Activated T-cell treated with anti-CD3 and anti-CD28 coated beads for 24 hours (primary cell): ENCODE measurements at places on chromosomes 7 and 10.
A peak's percentile ranks its signal among the peaks of the same experiment; 100 is the strongest.

GRCh38 chr10:59865101-59865500 is 41.3 kb downstream of the CCDC6 start:
- DNase-seq: no peak

DNA sequence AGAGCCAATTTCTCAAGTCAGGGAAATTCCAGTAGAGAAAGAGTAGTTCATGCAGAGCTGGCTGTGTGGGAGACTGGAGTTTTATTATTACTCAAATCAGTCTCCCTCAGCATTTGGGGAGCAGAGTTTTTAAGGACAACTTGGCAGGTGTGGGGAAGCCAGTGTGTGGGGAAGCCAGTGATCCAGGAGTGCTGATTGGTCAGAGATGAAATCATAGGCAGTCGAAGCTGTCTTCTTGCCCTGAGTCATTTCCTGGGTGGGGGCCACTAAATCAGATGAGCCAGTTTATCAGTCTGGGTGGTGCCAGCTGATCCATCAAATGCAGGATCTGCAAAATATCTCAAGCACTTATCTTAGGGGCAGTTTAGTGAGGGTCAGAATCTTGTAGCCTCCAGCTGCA is 194.6 kb upstream of the NRG3 start:
- DNase-seq: no peak

DNA sequence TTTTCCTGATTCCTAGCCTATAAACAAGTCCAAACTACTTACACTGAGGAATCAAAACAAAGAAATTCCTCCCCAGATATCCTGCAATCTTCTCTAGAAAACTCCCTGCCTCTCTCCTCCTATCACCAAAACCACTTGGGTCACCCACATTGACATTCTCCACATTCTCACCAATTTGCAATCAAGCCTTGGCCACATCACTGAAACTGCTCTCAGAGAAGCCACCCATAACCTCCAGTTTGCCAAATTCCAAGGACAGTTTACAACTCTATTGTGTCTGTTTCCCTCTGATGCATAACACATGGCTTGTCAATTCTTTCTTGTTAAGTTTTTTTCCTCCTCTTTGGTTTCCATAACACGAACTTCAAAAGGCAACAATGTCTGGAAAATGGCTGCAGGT is 233.5 kb downstream of the XPNPEP1 start:
- no peak for DNase-seq

DNA sequence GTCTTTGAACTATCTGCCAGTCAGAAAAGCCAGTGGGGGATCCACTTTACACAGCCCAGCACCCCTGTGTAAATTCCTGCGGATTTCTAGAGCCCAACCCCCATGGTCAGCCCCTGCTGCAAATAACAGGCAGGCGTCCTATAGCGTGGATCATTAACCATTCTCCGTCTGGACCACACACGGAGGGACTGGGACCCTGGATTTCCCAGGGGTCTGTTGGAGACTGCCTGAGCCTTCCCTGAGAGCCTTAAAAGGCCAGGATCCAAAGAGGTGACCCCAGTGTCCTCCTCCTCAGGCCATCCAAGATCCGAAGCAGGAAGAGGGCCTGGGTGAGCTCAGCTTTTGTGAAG is 11.2 kb upstream of the GRID1 start:
- DNase-seq: no peak

GRCh38 chr7:23273141-23273599 is 26.0 kb upstream of the MALSU1 start:
- DNase-seq: peak; percentile 85

DNA sequence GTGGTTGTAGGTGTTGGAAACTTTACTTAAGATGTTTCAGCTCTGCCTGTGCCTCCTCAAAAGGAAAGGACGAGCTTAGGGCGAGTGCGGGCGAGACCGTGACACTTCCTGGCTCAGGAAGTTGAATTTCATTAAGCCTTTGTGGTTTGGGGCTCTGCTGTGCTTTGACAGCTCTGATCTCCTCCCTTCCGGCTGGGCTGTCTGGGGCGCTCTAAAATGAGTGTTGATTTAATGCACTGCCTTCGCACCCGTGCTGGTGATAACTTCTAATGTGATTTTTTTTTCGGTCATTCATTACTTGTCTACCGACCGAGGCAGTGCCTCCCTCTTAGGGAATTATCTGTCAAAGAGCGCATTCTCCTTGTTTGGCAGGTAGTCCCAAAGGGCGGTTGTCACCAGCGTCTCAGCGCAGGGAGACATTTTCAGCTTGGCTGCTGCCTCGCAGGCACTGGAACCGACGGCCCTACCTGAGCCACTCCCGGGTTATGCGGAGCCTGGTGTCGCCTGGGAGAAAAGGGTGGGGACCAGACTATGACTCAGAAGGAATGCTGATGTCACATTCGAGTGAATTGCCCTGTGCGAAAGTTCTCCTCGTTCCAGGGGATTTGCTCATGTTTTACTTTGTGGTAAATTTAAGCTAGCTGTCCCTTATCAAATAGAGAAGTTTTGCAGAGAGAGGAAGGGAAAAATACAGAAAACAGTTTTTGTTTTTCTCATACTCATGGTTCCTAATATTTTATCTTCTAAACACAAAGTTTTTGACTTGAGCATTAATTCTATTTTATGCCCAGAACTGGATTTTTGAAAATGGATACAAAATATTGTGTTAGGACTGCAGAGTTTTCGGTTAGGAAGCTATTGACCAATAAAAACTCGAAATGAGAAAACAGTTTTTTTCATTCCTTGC is 920 bp downstream of the TES start:
- peak; percentile 66 for DNase-seq

DNA sequence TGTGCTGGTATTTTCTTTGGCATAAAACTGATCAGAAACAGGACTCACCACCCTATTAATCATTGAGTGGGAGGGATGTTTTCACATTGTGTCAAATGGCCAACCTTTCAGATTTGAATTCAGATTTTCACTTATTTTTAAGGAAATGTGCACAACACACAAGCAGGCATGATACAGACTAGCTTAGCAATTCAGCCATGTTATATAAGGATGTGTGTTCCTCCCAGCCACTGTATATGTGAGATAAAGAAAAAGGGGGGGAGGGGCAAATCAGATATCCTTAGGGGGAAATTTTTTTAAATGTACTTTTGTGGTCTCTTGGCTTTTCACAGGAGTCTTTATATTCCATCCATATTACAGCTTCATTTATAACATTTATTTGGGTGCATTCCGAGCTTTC is 3.1 kb downstream of the GAD2 start:
- DNase-seq: no peak

DNA sequence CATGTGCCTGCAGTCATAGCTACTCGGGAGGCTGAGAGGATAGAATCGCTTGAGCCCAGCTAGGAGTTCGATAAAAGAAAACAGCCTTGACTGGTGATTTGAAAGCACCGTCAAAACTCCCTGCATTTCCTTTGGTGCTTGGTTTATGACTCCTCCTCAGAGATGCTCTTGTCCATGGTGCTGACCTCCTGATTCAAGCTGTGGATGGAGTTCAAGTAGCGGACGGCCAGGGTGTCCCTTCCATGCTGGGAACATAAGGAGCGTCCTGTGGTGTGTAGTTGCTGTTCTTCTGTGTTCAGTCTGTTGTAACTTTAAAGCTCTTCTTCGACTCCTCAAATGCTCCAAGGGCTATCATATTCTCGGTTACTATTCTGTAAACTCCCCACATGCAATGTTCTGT is 382.5 kb upstream of the KIAA1217 start:
- DNase-seq: no peak

DNA sequence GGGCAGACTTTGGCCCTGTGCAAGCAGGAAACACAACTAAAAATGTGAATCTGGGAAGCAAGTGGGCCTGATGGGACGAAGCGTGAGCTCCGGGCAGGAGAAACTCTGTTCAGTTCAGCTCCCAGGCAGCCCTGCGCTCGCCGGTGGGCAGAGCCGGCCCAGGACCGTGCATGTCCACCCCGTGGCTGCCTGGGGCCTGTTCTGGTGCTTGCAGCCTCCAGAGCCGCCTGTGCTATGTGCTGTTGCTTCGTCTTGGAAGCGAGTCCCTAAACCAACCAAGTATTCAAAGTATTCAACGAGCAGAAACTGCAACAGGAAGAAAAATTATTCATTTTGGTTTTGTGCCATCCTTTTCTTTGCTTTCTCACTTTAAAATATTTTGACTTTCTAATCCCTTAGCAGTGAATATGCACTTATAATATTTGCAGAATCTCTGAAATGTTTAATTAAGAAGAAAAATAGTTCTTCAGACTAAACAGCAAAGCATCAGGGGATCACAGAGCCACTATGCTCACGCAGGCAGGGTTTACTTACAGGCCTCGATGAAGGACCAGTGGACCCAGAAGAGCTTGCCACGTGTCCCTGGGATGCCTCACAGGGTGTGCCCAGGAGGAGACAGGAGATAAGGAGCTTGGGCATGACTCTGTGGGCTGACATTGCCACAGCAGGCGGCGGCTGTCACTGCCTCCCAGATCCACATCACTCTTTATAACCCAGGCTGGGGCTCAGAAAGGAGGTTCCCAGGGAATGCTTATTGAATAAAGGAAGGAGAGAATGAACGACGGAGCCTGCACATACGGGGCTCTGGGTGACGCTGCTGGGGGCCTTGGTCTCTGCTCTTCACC is 45.6 kb downstream of the VIPR2 start:
- no peak for DNase-seq

DNA sequence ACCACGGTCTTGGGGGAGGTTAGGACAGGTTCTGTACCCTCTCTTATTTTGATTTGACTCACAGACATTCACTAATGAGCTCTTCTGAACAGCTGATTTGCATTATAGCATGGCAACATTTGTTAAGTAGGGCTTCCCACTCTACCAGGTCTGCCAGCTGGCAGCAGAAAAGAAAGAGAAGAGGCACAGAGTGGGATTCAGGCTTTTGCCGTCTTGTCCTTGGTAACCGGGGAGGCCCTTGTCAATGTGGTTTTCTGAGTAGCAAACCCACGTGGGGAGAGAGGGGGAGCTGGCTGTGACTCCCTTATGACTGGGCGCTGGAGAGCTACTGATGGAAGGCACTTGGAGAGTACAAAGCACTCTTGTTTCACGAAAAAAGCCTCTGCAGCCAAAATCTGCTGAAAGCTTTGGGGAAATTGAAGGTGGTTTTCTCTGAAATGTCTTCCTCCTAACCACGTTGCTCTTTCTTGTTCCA is 355.3 kb upstream of the GALNT17 start:
- DNase-seq: no peak

DNA sequence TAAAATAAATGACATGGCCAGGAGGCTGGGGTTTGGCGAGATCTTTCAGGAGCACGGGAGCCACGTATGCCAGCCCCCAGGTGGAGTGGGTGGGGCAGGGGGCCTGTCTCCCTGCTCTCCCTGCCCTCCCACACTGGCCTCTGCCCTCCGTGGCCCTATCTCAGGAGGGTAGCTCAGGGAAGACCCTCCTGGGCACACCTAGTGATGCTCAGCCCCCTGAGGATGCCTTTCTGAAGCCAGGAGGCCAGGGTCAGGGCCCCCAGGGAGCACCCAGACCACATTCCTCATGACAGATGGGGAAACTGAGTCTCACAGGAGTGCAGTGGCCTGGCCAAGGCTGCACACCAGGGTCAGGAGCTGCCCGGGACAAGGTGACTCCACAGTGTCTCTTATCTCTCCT is 223.4 kb downstream of the ELFN1 start:
- no peak for DNase-seq

DNA sequence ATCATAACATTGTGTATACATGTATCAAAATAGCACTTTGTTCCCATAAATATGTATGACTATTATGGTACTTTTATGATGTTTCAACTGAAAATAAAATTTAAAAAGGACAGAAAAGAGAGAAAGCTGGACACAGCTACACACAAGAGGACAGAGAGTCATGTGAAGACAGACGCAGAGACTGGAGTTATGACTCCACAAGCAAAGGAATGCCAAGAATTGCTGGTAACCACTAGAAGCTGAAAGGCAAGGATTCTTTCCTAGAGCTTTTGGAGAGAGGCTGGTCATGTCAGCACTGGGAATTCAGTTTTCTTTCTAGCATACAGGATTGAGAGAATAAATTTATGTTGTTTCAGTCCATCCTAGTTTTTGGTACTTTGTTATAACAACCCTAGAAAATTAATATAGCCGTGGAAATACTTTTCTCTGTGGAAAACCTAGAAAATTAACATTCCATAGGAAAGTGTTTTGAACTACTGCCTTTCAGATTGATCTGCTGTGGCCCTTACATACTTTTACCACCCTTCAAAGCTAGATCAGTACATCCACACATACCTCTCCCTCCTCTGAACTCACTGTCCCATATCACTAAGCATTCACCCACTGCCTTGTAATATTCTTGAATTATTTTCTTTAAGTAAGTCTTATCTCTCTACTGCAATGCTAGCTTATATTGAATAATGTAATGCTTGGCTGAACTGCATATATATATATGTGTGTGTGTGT is 575.3 kb downstream of the IPMK start:
- DNase-seq: no peak

DNA sequence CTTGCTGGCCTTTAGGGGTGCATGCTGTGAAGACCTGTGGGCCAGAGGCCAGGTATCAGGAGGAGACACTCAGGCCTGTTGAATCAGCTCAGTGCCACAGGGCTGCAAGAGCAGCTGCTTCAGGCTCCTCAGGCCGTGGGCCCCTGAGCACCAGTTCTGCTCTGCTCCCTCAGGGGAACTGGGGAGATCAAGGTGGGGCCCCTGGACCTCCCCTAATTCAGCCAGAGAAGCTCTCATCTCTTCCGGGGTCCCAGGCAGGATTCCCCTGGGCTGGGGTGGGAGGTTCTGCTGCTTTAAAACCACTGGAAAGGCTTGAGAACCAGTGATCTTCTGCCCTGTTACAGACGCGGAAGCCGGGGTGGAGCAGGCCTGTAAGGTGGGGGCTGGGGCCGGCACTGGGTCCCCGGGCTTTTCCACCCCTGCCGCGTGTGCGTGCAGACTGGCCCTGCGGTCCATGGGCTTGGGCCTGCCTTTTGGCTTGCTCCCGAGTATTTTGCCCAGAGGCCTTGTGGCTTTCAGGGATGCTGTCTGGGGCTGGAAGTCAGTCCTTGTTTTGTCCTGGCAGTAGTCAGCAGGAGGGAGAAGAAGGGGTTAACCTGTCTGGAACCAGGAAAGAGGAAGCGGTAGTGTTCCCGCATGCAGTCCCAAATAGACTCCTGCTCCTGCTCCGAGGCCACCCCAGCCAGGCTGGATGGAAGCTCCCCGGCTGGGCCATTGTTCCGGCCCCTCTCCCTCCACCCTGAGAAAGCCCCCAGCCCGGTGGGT is 74.3 kb downstream of the LHPP start:
- no peak for DNase-seq

GRCh38 chr7:156113731-156114130 is 301.5 kb upstream of the SHH start:
- no peak for DNase-seq

DNA sequence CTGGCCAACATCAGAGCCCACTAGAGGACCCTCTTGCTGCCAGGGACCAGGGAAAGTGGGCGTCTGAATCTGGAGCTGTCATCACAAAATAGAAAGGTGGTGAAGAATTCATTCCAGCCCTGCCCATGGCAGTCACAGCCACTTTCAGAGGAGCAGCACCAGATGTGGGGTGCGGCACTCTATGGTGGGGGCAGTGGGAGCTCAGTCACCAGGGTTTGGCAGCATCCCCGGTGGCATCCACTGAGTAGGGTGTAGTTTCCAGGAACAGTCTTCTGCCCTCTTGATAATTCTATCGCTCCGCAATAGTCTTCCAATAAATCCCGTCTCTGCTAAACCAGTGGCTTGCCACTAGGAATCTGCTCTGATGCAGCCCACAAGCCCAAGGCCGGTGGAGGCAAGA is 108.5 kb upstream of the TCF7L2 start:
- no peak for DNase-seq
